Esophagus squamous epithelium (tissue), 5 donors: ENCODE measurements at places on chromosomes 1 and 21.

DNA sequence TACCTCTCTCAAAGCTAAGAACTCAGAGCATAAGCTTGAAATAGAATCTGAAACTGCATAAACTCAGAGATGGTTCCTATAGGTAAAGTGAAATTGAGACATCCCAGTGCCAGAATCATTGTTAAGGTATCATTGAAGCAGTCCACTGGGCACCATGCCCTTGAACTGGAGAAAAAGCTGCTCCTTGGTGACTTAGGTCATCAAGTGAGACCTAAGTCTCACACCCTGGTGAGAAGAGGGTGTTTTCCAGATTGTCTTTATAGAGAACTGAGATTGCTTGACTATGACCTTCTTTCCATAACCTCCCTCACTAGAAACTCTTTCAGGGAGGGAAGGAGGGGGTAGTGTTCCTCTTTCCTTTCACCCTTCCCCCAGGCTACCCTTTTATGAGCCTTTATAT is 9.4 kb upstream of the ATP6V1G3 start:
- no peak for DNase-seq

- DNase-seq = no peak
These were observed 8.1 kb downstream of the NFASC start for GRCh38 chr1:204878621-204879234.

DNA sequence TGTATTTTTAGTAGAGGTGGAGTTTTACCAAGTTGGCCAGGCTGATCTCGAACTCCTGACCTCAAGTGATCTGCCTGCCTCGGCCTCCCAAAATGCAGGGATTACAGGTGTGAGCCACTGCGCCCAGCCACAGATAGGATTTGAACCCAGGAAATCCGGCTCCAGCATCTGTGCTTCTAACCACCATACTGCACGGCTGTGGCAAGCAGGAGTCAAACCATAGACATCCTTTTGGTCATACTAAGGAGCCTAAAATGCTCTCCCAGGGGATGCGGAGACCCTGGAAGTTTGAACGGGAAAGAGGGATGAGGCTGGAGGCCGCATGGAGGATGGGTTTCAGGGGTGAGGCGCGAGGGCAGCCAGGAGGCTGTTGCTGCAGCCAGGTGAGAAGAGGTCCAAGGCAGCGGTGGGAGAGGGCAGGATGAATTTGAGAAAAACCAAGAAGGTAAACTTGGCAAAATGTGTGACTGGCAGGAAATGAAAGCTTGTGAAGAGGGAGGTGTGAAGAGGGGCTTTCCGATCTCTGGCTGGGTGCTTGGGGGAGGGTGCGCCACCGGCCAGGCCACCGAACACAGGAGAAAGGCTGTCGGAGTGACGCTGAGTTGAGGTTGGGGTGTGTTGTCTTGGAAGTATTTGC is 24.0 kb upstream of the CDK18 start:
- DNase-seq = no peak

GRCh38 chr1:67700692-67701410 is 15.8 kb downstream of the GADD45A start:
- no peak for DNase-seq

GRCh38 chr1:71031426-71031825 is 16.2 kb downstream of the PTGER3 start:
- DNase-seq = no peak

GRCh38 chr21:37737507-37737906 is 178.8 kb downstream of the KCNJ6 start:
- no peak for DNase-seq

GRCh38 chr1:66197785-66198184 is 336.2 kb upstream of the SGIP1 start:
- DNase-seq = no peak

DNA sequence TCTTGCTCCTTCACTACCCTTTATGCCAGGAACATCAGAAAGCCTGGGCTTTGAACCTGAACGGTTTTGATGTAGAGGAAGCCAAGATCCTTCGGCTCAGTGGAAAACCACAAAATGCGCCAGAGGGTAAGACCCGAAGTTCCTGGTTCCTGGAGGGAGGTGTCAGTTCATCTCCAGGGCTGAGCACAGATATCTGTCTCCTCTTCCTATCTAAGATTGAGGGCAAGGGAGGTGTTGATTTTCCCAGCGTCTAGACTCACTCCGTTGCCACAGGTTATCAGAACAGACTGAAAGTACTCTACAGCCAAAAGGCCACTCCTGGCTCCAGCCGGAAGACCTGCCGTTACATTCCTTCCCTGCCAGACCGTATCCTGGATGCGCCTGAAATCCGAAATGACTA is 915 bp downstream of the CDC20 start:
- DNase-seq = no peak

- DNase-seq = no peak
These were observed 5.7 kb upstream of the UBE4B start for GRCh38 chr1:10027027-10027426.
